Activated T-helper 1 cell treated with anti-CD3 and anti-CD28 coated beads, Interleukin-2, amount 50 U/mL, for 16 hours (primary cell): ENCODE measurements at places on chromosomes 3 and 15.

DNA sequence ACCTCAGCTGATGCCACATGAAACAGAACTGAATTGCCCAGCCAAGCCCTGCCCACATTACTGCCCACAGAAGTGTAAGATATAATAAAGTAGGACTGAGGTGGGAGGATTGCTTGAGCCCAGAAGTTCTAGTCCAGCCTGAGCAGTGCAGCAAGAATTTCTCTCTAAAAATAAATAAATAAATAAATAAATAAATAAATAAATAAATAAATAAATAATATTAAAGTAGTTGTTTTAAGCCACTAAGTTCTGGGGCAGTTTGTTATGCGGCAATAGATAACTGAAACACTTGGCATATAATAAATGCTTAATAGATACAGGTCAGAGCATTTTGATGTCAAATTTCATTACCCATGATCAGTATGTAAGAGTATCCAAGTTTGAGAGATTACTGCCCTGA, 249.4 kb upstream of the LRRFIP2 start:
- DNase-seq = no peak

GRCh38 chr3:115823083-115823482, 199.8 kb downstream of the GAP43 start:
- DNase-seq = no peak

GRCh38 chr3:30044515-30044914, 561.9 kb upstream of the TGFBR2 start:
- no peak for DNase-seq

GRCh38 chr3:65322910-65323309, 635.1 kb upstream of the ADAMTS9 start:
- no peak for DNase-seq

DNA sequence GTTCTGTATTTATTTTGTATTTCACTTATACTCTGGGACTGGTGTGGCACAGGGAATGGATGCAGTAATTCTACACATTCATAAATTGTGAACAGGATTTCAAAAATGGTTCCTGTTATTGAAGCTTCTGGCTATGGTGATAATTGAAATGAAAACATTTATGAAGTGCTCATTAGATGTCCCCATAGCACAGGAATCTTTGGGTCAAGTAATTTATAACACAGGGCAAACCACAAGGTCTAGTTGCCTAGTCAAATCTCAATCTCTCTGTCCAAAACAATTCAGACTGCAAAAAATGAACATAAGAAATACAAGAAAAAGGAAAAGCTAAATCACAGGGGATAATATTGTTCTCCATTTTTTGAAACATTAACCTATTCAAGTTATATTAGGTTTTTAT, 117.5 kb upstream of the PTPRG start:
- no peak for DNase-seq

- DNase-seq = no peak
Measured at GRCh38 chr3:124282751-124283651, 291.1 kb upstream of the ROPN1 start.

DNA sequence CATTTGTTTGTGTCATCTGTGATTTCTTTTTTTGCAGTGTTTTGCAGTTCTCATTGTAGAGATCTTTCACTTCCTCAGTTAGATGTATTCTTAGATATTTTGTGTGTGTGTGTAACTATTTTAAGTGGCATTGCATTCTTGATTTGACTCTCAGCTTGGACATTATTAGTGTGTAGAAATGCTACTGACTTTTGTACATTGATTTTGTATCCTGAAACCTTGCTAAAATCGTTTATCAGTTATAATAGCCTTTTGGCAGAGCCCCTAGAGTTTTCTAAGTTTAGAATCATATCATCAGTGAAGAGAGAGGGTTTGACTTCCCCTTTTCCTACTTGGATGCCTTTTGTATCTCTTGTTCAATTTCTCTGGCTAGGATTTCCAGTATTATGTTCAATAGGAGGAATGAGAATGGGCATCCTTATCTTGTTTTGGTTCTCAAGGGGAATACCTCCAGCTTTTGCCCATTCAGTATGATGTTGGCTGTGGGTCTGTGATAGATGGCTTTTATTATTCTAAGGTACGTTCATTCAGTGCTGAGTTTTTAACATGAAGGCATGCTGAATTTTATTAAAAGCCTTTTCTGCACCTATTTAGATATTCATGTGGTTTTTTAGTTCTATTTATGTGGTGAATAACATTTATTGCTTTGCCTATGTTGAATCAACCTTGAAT, 211.7 kb downstream of the MBNL1 start:
- DNase-seq = no peak

DNA sequence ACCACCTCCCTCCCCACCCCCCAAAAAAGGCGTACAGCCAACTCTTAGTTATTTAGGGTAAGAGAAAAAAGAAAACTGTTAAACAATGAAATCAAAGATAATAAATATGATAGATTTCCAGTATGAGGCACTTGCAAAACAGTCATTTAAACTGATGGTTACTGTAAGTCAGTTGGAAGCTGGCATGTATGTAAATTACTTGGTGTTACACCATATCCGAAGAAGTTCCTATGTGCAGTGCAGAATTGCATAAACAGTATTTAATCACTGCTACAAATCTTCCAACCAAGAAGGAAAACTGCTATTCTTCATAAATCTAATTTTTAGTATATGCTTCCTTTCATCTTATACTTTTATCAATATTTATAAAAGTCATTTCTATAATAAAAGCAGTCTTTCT, 62.0 kb downstream of the LEO1 start:
- no peak for DNase-seq

DNA sequence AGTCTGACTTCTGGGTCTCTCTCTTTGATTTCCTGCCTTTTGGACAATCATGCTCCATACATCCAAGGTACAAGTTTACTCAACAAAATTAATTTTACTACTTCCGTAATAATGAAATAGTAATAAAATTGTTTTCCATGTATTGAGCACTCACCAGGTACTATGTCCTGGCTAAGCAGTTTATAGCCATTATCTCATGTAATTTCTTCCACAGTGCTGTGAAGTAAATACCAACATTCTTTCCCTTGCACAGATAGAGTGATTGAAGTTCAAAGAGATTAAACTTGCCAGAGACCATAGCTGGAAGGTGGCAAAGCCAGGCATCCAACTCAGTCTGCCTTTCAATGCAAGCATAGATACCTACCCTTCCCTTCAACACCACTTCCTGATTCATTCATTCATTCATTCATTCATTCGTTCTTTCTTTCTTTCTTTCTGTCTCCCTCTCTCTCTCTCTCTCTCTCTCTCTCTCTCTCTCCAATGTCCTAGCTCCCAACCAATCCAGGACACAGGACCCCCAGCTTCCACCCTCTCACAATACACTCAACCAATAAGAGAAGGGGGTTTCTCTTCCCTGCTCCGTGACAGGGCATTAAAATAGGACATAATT, 12.4 kb downstream of the THRB start:
- no peak for DNase-seq

DNA sequence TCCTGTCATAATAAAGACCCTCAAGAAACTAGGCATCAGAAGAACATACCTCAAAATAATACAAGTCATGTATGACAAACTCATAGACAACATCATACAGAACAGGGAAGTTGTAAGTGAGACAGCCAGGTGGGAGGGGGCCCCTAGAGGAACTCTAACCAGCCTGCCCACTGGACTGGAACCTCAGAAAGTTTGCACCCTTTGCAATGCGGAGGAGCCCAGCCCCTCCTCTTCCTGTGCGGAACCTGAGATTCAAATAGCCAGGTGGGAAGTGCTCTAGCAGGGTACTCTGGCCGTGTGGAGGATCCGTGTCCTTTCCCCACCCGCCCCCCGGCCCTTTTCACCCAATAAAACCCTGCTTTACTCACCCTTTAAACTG, 387.0 kb upstream of the CBLB start:
- no peak for DNase-seq

GRCh38 chr3:136840252-136840651, 21.3 kb downstream of the SLC35G2 start:
- no peak for DNase-seq

DNA sequence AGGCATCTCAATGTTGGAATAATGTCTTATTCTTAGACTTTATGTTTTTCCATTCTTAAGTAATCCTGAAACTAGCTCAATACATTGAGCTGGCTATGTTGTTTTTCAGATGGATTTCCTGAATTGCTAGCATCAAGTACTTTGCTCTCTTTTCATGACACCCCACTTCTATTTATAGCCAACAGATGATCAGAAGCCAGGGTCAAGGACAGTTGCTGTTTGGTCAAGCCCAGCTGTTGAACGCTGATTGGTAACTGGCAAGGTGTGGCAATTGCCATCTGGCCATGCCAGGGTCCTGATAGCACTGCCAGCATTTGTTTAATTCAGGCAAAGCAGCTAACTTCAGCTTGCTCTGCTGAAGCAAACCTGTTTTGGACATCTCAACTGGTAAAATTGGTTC, 46.2 kb upstream of the PLCL2 start:
- no peak for DNase-seq

- DNase-seq = no peak
Measured at GRCh38 chr3:125959317-125960065, 9.5 kb upstream of the ROPN1B start.

- DNase-seq = no peak
Measured at GRCh38 chr15:65303687-65304380, 643 bp upstream of the RNU5B-1 start.

DNA sequence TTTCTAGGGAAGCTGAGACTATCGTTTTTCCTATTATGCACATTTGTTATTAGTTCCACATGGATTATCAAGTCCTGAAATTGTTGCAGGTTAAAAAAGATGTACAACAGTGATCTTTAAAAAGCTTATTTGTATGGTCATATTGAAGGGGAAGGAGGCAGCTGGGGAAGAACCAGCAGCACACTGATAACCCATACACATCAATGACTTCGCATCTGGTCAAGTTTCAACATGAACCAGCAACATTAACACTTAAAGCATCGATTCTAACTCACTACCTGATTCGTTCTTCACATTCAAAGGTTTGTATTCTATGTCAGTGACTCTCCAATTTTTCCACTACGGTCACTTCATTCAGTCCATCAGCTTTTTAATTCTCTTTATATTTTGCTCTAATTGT, 56.4 kb downstream of the NCEH1 start:
- DNase-seq = no peak

GRCh38 chr15:37933666-37934065, 774 bp upstream of the TMCO5A start:
- no peak for DNase-seq

- DNase-seq = no peak
Measured at GRCh38 chr15:55484917-55485672, 22.9 kb downstream of the DNAAF4 start.

GRCh38 chr15:88142121-88142520, 114.4 kb downstream of the NTRK3 start:
- no peak for DNase-seq

- DNase-seq = no peak
Measured at GRCh38 chr3:25723802-25724201, 59.1 kb upstream of the TOP2B start.

GRCh38 chr3:7754653-7755441, 746.8 kb upstream of the LMCD1 start:
- no peak for DNase-seq

DNA sequence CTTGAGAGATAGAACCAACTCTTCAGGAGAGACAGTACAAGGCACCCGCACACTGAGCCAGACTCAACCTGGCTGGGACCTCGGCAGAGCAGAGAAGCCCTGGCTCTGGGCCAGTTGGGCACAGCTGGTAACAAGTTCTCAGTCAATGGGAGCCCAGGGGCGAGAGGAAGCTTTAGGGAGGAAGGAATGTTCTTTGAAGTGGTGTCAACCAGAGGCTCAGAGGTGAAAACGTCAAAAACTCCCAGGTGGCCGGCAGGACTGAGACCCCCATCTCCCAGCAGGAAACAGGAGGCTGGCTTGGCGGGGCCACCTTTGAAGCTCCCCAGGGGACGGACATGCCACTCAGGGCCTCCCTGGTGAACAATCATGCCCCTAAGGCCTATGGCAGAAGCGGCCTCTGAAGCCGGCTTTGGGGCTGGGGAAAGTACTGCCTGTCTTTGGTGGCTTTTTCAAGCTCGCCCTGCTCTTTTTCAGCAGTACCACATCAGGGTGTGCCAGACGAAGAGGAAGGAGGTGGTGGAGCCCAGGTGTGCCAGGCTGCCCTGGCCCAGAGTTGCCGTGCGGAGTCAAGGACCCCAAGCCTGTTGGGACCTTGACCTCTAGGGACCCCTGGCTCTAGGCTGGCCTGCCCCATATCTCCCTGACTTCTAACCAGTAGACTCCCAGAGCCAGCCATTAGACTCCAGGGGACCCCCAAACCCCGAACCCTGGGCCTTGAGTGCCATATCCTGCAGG, 16.7 kb upstream of the TBC1D21 start:
- DNase-seq = no peak

DNA sequence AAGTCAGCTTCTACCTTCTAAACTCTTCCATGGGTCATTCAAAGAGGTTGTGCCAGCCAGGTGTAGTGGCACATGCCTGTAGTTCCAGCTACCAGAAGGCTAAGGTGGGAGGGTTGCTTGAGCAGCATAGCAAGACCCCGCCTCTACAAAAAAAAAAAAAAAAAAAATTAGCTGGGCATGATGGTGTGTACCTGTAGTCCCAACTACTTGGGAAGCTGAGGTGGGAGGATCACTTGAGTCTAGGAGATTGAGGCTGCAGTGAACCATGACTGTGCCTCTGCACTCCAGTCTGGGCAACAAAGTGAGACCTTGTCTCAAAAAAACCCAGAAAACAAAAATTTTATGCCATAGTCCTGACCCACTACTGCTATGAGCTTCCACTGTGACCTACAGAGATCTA, 126.8 kb downstream of the MDFIC2 start:
- no peak for DNase-seq

- DNase-seq = no peak
Measured at GRCh38 chr3:127448671-127449070, 141.9 kb downstream of the TPRA1 start.

DNA sequence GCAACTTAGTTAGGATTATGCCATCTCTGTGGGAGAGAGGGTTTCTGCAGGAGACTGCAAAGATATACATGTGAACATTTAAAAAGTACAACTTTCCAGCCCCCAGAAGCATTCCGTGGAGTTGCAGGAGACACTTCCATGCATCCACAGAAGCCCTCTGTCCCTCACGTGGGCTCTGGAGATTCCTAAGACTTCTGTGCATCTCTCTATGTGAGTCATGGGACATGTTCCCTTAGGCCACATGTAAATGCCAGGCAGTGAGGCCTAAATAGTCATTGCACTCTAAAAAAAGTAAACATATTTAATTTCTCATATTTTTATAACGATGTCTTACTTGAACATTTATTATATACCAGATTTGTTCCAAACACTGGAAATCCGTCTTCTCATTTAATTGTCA, 126.5 kb upstream of the ROPN1 start:
- no peak for DNase-seq

DNA sequence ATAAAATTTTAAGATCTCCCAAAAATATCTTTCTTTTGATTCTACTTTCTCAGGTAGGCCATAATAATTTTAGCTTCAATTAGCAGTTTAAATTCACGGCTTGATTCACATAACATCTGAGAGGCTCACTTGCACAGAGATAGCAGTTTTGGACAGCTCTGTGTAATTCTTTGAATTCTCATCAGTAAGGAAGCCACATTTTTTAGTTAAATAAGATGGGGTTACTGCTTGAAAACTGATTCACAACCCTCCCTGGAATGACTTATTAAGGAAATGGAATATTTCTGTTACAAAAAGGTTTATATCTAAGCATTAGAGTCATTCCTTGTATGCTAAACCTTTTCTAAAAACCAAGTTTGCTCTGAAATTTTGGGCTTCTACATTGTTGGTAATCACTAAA, 212.7 kb downstream of the ALCAM start:
- no peak for DNase-seq
